Calu3 (cell line): ENCODE measurements at places on chromosomes 1 and 21. TPM values are rescaled to one million over a fixed set of nuclear protein-coding genes. Genes with fewer than 3 reads are reported as not detected.

DNA sequence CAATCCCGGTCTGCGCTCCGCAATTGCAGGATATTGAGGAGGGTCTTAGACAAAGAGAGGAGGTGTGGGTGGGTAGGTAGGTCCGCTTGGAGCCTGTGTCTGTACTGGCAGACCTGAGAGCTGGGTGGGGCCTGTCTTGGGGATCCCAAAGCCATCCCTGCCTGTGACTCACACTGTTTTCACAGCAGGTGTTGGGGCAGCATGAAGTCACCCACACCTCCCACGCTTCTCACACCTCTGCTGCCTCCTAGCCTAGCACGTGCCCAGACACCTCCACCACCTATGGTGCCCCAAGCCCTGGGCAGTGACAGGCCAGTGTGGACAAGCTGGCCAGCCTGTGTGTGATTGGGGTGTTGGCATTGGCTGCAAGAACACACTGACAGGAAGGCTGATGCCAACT, 65.7 kb upstream of the ECE1 start:
- peaks cover 9% of the 10 kb centered on the region for H3K4me1 ChIP-seq
- no peaks in the 10 kb centered on the region for H3K36me3 ChIP-seq
- no peaks in the 10 kb centered on the region for H3K27me3 ChIP-seq
- H3K4me3 ChIP-seq = no peak overlapping the region

GRCh38 chr1:180615493-180616290, 16.1 kb upstream of the XPR1 start:
- H3K27ac ChIP-seq = no peak overlapping the region
- no peak for DNase-seq
- H3K4me3 ChIP-seq = no peak overlapping the region
- H3K36me3 ChIP-seq = no peaks in the 10 kb centered on the region

GRCh38 chr1:179910934-179911333, 28.8 kb downstream of the TOR1AIP1 start:
- H3K36me3 ChIP-seq = peaks cover 13% of the 10 kb centered on the region
- DNase-seq = no peak
- H3K27ac ChIP-seq = no peak overlapping the region
- no peak overlapping the region for H3K4me3 ChIP-seq

GRCh38 chr1:220368352-220369265, 96.4 kb upstream of the RAB3GAP2 start:
- peak overlapping the region; percentile 27 for H3K27ac ChIP-seq
- peak overlapping the region; percentile 19 for H3K4me3 ChIP-seq
- H3K36me3 ChIP-seq = peaks cover 6% of the 10 kb centered on the region
- no peaks in the 10 kb centered on the region for H3K27me3 ChIP-seq
- H3K4me1 ChIP-seq = peaks cover 43% of the 10 kb centered on the region

GRCh38 chr1:9350960-9351359, 58.3 kb downstream of the SPSB1 start:
- no peak for DNase-seq
- no peaks in the 10 kb centered on the region for H3K27me3 ChIP-seq
- H3K4me3 ChIP-seq = no peak overlapping the region
- H3K27ac ChIP-seq = no peak overlapping the region
- peaks cover 5% of the 10 kb centered on the region for H3K36me3 ChIP-seq

- H3K27ac ChIP-seq = no peak overlapping the region
- no peaks in the 10 kb centered on the region for H3K4me1 ChIP-seq
- no peak overlapping the region for H3K4me3 ChIP-seq
- no peaks in the 10 kb centered on the region for H3K27me3 ChIP-seq
Measured at GRCh38 chr1:29303201-29304024, 67.1 kb downstream of the PTPRU start.

The TNFSF4 gene
- total RNA-seq = 0.15 and 0.31 TPM in 2 replicates

The CFHR5 gene
- not detected in 2 replicates for total RNA-seq

The NEGR1 gene
- 15.1 and 19.2 TPM in 2 replicates for total RNA-seq

The C1QB gene
- not detected in 2 replicates for total RNA-seq

The KPRP gene
- total RNA-seq = not detected in 2 replicates
